Ecto neural progenitor cell (in vitro differentiated cells): ENCODE measurements at places on chromosomes 6 and 20.

DNA sequence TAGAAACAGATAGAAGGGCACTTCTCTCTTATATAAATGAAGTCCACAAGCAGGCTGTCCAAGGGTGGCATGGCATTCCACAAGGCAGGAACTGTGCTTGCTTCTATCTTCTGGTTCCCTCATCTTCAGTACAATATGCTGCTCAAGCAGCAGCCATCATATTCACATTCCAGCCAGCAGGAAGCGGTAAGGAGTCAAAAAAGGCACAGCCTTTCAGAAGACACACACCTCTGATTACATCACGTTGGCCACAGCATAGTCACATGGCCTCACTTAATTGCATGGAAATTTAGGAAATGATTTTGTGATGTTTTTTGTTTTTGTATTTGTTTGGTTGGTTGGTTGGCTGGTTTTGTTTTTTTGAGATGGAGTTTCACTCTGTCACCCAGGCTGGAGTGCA, 19.0 kb downstream of the REM1 start:
- no peak for DNase-seq

DNA sequence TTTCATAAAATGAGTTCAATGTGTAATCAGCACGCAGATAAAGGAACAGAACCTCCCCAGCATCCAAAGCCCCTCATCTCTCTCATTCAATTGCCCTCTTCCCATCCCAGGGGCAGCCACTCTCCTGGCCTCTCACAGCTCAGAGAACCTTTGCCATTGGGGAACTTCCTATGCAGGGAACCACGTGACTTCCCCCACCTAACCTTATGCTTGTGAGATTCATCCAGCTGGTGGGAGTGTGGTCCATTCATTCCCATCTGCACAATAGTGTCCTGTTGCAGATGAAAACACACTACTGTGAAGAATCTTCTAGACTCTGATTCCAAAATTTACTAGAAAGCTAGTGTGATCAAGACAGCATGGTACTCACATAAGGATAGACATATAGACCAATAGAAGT, 299.3 kb downstream of the CDH4 start:
- DNase-seq, result no peak

DNA sequence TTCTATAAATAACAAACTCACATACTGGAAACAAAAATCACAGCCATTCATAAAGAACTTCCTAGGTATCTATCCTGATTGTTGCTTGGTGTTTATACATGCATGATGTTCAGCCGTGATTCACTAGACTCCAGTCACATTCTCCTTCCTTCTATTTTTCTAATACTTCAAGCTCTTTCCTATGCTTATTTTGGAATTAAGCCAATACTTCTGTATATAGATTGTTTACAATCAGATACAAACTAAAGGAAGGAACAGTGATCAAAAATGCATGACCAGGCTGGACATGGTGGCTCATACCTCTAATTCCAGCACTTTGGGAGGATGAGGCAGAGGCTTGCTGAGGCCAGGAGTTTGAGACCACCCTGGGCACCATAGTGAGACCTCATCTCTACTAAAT, 377.5 kb upstream of the IRAK1BP1 start:
- DNase-seq, result no peak

DNA sequence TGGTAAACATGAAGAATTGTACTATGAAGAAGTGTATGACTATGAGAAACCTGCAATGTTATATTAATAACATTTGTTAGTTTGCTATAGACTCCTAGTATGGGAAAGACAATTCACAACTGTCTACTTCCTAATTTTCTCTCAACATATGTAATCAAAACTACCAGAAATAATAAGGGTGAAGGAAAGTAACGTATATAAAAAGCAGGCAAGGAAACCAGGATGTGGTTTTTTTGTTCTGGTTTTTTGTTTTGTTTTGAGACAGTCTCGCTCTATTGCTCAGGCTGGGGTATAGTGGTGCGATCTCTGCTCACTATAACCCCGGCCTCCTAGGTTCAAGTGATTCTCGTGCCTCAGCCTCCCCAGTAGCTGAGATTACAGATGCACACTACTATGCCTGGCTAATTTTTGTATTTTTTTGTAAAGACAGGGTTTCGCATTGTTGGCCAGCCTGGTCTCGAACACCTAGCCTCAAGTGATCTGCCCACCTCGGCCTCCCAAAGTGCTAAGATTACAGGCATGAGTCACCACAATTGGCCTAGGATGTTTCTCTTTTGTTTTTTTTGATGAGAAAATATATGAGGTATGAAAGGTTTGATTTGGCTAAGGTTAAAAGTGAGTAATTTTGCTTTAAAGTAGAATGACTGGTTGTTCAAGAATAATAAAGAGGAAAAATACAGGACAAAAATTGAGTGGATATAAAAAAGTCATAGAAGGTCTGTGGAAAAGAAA, 83.1 kb downstream of the PTCHD4 start:
- no peak for DNase-seq

DNA sequence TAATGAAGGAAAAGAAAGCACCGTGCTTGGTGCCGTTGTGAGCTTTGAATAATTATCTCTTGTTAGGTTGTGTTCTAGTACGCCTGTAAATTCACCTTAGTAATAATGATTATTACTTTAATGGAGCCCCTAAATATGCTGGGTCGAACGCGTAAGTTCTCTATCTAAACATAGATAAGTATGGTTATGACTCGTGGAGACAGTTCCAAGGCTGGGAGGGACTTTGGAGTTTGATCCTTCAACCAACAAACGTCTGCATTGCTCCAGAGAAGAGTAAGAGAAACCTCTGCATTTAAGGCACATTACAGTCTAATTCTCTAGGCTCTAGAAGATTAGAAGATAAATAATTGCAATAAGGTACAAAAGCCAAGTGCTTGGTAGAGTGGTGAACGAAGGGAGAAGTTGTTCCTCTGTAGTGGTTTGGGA, 514 bp downstream of the ACOT13 start:
- DNase-seq, result no peak

GRCh38 chr6:31575335-31575901, at the start of gene TNF:
Gene TNF (plus strand): TSS chr6:31575565. CDS start chr6:31575742, 177 bp downstream.
- DNase-seq, result no peak
